ENCODE measurements at places on chromosomes 5 and 9. TPM values are rescaled to one million over a fixed set of nuclear protein-coding genes. Genes with fewer than 3 reads are reported as not detected.

DNA sequence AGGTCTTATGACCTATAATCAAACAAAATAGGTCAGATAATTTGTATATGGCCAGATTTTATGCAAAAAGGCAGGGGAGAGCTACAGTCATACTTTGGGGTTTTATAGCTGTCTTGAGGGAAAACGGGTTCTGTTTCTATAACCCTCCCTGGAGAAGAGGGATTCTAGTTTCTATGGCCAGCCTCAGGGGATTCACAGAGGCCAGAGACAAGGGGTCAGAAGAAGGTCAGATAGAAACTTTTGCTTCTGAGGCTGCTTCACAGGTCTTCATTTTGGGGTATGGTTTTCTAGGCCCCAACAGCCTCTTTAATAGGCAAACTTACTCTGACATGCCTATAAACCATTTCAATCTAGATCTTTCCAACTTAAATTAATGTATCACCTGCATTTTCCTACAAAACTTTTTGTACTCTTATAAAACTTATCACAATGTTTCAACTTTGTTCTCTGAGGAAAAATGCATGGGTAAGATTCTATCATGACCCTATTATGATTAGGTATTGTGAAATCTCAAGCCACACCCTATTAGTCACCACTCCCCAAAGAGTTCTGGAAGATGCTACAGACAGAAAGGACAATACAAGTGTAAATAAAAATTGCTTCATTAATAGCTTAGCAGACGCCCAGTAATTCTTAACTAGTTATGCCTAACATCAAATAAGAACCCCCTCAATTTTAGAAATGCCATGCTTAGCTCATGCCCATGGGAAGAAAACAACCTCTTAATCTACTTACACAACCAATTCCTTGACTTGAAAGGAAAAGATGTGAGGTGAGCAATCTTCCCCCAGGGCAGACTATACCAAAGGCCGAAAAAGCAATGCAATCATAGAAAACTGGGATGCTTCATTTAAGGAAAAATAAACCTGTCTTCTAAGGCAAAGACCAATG, 396.6 kb downstream of the TLR4 start:
- DNase-seq = no peak

DNA sequence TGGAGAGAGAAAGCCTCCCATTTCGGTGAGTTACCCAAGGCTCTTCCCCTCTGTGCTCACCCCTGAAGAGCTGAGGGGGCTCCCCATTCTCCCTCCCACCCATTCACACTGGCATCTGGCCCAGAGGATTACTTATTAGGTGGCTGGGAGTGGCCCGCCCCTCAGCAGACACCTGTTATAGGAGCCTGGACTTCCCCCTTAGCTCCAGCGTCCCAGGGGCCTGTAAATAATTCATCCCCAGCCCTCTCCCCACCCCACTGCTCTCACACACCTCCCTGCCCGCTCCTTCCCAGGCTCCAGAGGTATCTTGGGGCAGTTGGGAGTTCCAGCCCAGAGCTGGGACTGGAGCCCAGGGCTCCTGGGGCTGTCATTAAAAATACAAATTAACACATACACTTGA, 11.6 kb upstream of the SLC6A7 start:
- DNase-seq = no peak

DNA sequence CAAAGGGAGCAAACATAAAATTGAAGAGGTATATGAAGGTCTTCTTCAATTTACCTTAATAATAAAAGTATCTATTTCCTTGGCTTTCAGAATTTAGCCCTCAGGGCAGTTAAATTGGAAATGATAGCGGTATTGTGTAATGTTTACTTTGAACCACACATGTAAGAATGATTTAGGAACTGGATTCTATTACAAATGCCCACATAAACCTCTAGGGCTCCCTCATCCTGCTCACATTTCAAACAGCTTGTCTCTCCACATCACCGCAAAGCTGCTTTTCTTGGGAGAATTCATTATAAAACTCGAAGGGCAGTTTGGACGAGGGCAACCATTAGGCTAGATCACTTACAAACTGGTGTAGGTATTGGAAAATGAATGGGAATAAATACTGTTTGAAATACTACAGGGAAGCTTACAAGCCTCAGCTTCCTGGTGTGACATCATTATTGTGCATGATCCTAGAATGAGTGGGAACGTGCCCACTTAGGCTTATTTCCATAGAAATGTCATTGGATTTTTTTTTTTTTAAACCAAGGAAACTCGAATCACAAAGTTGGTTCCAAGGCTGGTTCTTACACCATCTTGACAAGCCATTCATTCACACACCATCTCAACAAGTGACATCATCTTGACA, 47.3 kb downstream of the MTRR start:
- DNase-seq = no peak

The S1PR3 gene
- total RNA-seq = not detected

Data from Karpas-422 (cell line).